HT-29 (cell line): ENCODE measurements at places on chromosomes 5 and 9. TPM values are rescaled to one million over a fixed set of nuclear protein-coding genes. Genes with fewer than 3 reads are reported as not detected.

- DNase-seq, result no peak
Measured at GRCh38 chr9:37947977-37948376, 44.0 kb upstream of the SLC25A51 start.

- DNase-seq, result no peak
Measured at GRCh38 chr5:175252234-175252805, 191.7 kb downstream of the DRD1 start.

GRCh38 chr9:130042885-130043653 is at the start of gene FNBP1:
Gene FNBP1 (minus strand): TSS chr9:130043189. CDS start chr9:130042975, 214 bp downstream.
- peak; percentile 36 for DNase-seq

DNA sequence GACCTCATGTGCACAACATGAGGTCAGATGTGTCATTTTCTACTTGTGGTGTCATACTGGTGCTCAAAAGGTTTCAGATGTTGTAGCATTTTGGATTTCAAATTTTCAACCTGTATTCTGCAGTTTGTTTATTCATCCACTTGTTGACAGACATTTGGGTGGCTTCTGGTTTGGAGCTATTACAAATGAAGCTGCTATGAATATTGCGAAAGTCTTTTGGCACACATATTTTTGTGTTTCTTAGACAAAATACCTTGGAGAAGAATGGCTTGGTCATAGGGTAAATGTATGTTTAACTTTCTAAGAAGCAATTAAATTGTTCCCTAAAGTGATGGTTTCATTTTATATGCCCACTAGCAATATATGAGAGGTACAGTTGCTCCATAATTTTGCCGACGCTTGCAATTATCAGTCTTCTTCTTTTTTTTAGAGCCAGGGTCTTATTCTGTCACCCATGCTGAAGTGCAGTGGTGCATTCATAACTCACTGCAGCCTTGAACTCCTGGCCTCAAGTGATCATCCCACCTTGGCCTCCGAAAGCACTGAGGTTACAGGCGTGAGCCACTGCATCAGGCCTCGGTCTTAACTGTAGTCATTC is 70.7 kb upstream of the TRPC7 start:
- DNase-seq, result no peak

DNA sequence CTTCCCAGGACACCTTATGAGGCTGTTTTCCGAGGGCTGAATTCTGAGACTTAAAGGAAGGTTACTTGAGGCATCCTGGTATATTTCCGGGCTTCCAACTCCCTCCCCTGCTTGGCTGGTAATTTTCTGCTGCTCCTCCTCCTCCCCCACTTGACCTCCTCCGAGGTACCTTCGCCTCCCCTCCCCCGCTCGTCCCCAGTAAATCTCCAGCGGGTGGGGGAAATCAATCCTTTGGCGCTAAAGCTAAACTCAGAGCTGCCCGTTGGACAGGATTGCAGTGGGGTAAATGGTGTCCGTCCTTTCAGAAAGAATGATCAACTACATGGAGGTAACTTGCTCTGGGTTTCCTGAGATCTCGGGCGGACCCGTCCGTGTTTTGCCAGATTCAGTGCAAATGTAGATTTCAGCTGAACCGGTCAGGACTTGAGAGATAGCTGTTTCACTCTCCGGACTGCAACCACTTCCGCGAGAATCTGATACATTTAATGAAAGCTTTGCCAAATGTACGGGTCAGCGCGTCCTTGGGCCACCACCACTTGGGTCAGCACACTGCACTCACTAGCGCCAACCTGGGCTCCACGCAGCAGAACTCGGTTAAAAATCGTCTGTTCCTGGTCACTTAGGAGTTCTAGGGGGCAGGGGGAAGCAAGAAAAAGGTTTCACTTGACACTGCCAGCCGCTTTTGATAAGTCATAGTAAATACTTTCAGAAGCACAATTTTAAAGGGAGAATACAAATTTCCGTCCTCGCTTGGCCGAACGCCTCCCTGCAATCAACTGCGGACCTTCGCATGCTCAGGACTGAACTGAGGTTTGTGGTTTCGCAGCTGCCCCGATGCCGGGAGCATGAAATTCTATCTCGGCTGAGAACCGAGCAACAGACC is 4.6 kb upstream of the ISL1 start:
- DNase-seq, result no peak

DNA sequence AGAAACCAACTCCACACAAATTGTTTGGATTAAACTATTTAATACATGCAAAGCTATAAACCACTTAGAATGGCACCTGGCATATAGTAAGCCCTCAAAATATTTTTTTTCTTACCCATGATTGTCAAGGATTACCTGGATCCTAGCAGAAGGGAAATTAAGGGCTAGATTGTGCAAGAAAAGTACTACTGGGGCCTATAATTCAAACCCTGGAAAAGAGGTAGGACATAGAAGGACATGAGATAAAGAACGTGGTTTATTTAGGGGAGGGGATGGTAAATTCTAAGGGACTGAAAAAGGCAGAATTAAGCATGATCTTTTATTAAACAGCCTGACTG is 14.9 kb upstream of the ARL15 start:
- DNase-seq, result no peak

- no peak for DNase-seq
Measured at GRCh38 chr9:117093891-117094844, 320.7 kb downstream of the ASTN2 start.

DNA sequence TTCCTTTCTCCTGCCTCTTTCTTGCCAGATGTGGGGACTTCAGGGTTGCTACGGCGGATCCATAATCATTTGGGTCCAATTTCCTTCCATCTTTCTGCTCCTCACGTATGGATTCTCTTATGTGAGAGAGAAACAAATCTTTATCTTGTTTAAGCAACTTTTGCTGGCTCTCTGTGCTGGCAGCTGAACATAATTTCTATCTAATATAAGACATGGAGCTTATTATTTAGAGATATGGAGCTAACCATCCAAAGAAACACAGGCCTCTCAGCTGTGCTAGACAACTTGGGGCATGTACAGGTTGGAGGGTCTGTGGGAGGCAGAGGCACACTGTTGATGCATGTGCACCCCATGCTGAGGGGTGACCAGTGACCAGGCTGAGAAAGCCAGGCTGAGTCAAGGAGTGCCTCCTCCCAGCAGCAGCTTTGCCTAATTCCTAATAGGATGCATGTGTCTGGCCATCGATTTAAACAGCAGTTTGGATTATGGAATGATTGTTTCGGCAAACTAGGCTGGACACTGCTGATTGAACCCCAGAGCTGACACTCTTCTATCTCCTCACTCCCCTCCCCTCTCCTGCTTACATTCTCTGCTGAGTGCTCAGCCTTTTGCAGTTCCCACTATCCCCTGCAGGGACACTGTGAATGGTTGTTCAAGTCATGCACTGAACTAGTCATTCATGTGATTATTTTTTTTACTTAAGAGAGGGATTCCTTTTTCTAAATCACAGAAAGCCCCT is 195.8 kb downstream of the ERCC6L2 start:
- DNase-seq, result peak; percentile 54

- no peak for DNase-seq
Measured at GRCh38 chr5:90968319-90968718, 409.7 kb downstream of the ADGRV1 start.

DNA sequence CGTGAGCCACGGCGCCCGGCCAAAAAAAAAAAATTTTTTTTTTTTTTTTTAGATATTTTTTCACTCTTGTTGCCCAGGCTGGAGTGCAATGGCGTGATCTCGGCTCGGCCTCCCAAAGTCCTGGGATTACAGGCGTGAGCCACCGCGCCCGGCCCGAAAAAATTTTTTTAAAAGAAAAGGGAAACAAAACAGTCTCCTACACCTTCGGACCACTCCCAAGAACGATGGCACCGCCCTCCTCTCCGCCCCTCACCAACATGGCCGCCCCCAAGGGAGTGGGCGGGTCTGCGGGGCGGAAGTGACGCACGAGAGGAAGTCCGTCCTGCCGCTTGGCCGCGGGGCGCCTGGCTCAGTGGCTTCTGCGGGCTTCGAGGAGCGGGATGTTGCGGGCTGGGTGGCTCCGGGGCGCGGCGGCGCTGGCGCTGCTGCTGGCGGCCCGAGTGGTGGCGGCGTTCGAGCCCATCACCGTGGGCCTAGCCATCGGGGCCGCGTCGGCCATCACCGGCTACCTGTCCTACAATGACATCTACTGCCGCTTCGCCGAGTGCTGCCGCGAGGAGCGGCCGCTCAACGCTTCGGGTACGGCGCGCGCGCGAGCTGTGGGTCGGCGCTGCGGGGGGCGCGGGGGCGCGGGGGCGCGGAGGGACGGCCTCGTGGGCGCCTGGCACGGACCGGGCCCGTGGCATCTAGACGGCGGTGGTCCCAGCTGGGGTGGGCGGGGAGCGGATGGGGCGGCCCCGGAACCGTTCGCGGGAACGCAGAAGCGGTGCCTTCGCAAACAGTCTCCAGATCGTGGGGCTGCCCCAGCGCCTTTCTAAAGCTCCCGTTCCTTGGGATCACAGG is at the start of gene TOR1B:
TOR1B (plus strand) TSS at position 352 of the 843 bp plus-strand sequence; CDS start at position 381, 29 bp downstream.
- peak; percentile 87 for DNase-seq

DNA sequence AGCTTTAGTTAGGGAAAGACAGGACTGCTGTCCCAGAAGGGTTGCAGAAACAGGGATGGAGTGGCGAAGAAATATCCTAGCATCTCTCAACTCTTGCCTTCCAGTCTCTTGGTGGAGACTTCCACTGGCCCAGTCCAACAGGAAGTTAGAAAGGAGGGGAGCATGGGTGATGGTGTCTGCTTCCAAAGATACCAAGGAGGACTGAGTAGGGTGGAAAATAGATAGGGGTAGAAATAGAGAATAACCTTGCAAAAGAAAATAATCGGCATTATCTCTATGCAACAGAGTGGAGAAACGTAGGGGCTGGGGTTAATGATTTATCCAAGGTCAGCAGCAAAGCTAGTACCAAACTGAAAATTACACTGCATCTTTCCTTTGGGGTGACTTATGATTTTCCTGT is 242.3 kb downstream of the PSAT1 start:
- DNase-seq, result no peak

GRCh38 chr5:61837788-61838187 is 468.2 kb upstream of the KIF2A start:
- DNase-seq, result no peak

DNA sequence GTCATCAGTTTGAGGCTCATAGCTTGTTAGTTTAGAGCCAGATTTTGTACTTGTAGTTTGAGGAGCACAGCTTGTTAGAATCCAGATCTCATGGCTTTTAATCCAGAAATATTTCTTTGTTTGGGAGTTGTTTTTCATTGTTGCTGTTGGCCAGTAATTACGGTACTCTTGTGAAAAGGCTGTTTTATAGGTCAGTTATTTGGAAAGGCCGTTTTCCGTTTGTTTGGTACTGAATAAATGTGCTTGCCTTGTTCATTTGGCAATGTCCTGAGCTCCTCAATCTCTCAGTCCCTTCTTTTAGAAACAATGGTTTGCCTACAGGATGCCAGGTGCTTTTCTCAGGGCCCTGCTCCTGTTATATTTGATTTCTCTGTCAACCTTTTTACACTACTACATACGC is 4.5 kb upstream of the MOB3B start:
- DNase-seq, result no peak

DNA sequence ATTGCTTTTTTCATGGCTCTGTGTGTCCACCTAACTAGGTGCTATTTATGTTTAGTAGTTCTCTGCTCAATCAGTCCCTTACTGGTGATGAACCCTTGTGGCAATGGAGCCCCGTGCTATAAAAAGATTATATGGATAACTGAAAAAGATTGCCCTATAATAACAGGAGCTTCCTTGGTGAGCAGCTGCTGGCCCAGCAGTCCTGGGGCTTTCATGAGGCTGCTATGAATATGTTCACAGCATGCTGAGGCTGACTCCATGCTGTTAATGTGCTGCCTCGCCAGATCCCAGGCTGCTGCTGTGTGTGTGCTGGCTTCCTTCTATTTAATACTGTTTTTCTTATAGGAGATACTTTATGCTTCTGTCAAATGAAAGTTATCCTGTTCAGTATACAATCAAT is 357.5 kb downstream of the TAF11L14 start:
- no peak for DNase-seq

- DNase-seq, result no peak
Measured at GRCh38 chr5:388266-389196, 54.4 kb upstream of the EXOC3 start.

PTPN3 gene
- 9.8 and 11.3 TPM in 2 replicates for total RNA-seq

KIF24 gene
- 8.0 and 8.4 TPM in 2 replicates for total RNA-seq

GPX3 gene
- total RNA-seq, result 35.0 and 36.4 TPM in 2 replicates

EFNA5 gene
- total RNA-seq, result 4.9 and 5.9 TPM in 2 replicates

RASGRF2 gene
- total RNA-seq, result 8.8 and 10.3 TPM in 2 replicates

CKS2 gene
- total RNA-seq, result 139 and 145 TPM in 2 replicates

INSL4 gene
- 0.20 TPM in 1 of 2 replicates, not detected in the other for total RNA-seq

BTNL9 gene
- total RNA-seq, result 32.4 and 36.7 TPM in 2 replicates

PAEP gene
- total RNA-seq, result not detected in 2 replicates

HCN1 gene
- total RNA-seq, result not detected in 2 replicates

ABO gene
- total RNA-seq, result 3.1 and 4.8 TPM in 2 replicates

SIT1 gene
- not detected in 2 replicates for total RNA-seq

C9 gene
- total RNA-seq, result not detected in 2 replicates

LECT2 gene
- total RNA-seq, result not detected in 2 replicates

OLFM1 gene
- total RNA-seq, result not detected in 2 replicates

ATG12 gene
- 15.8 and 21.1 TPM in 2 replicates for total RNA-seq

TCF7 gene
- 23.8 and 28.5 TPM in 2 replicates for total RNA-seq
